ENCODE measurements at places on chromosomes 12 and 14.

GRCh38 chr12:88793096-88793495 is 212.8 kb upstream of the KITLG start:
- no peak for DNase-seq

DNA sequence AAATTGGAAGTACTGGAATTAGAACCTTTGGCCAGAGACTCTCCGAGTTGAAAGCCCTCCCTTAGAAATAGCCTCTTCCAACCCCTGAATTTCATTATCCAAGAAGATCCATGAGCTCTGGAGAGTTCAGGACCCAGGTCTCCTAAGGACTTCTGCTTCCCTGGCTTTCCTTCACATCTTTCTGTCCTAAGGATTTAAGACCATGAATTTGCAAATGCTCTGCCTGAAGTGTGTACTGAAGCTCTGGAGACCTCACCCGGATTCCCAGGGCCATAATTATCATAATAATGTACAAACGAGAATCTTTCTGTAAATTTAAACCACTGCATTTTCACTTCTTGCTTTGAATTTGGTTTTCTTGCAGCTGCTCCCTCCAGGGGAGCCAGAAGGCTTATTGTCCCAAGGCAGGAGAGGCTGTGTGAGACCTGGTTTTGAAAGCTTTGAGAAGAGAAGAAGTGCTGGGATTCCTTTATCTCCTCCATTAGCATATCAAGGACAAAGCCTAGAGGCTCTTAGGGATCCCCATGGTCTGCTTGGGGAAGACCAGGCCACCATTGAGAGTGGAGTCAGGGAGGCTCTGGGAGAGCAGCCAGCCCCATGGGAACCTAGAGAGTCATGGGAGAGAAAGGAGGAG is 41.1 kb downstream of the GLRX5 start:
- DNase-seq: no peak

GRCh38 chr14:36973806-36974442 is 198.5 kb downstream of the SLC25A21 start:
- DNase-seq: peak; percentile 72

DNA sequence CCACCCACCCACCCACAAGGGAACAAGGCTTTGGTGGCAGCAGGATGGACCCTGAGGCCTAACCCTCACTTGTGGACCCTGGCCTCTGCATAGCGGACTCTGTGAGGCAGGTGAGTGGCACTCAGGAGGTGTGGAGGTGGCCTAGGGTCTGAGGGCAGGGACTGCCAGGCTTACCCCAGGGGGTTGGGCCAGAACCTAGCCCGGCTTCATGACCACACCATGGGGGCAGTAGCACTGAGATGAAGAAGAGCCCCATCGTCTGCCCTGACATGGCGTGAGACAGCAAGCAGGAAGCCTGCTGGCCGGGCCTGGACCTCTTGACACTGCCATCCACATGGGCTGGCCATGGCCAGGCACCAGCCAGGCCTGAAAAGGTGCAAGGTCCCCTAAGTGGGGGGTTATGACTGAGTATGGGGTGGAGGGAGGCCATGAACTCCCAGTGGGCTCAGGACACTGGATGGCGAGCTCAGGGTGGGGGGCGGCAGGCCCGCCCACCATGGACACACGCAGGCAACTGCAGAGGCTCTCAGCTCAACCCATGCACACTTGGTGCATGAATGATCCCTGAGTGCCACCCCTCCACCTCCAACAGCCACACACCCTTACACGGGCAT is 29.3 kb downstream of the JAG2 start:
- DNase-seq: no peak
